ENCODE measurements at places on chromosomes 3 and 15. TPM values are rescaled to one million over a fixed set of nuclear protein-coding genes. Genes with fewer than 3 reads are reported as not detected.
A peak's percentile ranks its signal among the peaks of the same experiment; 100 is the strongest.

Gene UBE2E2
- total RNA-seq = 48.7 TPM

Gene FETUB
- total RNA-seq = 0.79 TPM

Gene RETNLB
- not detected for total RNA-seq

Gene EID1
- 229 TPM for total RNA-seq

Gene KBTBD13
- total RNA-seq = 3.4 TPM

Gene LDHAL6B
- total RNA-seq = 22.6 TPM

Gene LINGO1
- 22.4 TPM for total RNA-seq

DNA sequence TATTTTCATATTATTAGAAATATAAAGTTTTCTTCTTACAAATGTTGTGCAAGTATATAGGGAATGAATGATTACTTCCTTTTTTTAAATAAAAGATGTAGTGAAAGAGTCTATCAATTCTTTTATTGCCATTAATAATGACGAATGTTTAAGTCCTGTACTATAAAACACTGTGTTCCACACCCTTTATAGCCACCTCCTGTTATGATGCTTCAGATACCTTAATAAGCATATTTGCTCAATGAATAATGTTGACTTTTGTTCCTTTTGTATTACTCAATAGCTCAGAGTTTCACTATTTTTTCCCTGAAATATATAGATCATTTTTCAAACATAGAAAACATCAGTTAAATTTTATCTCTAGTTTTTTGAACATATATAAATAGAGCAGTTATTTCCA is 378.2 kb upstream of the THBS1 start:
- DNase-seq = no peak
- H3K4me1 ChIP-seq = no peaks in the 10 kb centered on the region
- H3K27me3 ChIP-seq = no peaks in the 10 kb centered on the region

GRCh38 chr15:33766389-33766788 is 201.9 kb upstream of the CHRM5 start:
- H3K27ac ChIP-seq = no peak overlapping the region
- no peaks in the 10 kb centered on the region for H3K36me3 ChIP-seq
- DNase-seq = no peak

- H3K36me3 ChIP-seq = no peaks in the 10 kb centered on the region
- no peaks in the 10 kb centered on the region for H3K27me3 ChIP-seq
- DNase-seq = peak; percentile 77
- H3K27ac ChIP-seq = no peak overlapping the region
These were observed 36.2 kb upstream of the C3orf38 start for GRCh38 chr3:88113311-88114162.

DNA sequence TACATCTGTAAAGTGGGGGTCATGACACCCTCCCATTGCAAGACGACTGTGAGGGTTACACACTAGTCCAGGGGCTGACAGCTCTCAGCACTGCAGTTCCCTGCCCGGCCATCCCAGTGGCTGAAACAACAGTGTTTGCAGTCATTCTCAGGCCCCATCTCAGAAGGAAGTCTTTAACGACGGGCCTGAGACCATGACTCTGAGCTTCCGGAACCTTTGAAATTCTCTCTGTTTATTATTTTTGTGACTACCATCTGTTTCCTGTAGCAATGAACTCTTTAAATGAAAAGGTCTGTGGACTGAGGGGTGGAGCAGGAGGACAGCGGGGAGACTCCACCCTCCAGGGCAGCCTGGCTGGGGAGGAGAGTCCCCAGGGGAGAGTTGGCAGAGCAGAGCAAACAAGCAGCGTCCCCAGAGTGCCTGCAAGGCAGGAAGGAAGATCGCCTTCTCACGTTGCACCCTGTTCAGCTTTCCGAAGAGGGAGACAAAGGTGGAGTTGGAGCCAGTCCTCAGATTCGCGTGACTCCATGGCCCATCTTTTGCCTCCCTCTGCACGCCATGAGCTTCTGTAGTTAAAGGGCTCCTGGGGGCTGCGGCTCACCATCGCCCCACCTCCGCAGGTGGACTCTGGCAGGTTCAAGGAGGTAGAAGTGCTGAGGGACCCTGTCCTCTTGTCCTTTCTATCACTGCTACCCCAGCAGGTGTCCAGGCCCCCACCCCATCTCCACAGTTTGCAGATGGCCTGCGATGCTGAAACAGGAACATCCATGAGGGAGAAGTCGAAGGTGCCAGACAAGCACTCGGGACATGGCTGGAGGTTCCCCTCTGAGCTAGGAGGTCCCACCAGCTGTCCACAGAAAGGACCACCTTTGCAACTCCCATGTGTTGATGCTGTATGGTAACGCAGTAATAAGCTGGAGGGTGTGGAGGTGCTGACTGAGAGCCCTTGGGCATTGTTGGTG is 525.8 kb upstream of the PROK2 start:
- H3K36me3 ChIP-seq = no peaks in the 10 kb centered on the region
- H3K27ac ChIP-seq = no peak overlapping the region
- peaks cover 9% of the 10 kb centered on the region for H3K4me1 ChIP-seq
- no peak for DNase-seq

- no peaks in the 10 kb centered on the region for H3K36me3 ChIP-seq
- peak overlapping the region; percentile 26 for H3K27ac ChIP-seq
- H3K4me3 ChIP-seq = no peak overlapping the region
These were observed 262.9 kb downstream of the ZIC1 start for GRCh38 chr3:147672035-147672434.

GRCh38 chr15:86322629-86323028 is 243.0 kb downstream of the AGBL1 start:
- H3K27ac ChIP-seq = no peak overlapping the region
- H3K4me1 ChIP-seq = no peaks in the 10 kb centered on the region
- H3K36me3 ChIP-seq = no peaks in the 10 kb centered on the region
- no peak overlapping the region for H3K4me3 ChIP-seq

- H3K27ac ChIP-seq = no peak overlapping the region
- no peaks in the 10 kb centered on the region for H3K4me1 ChIP-seq
- no peaks in the 10 kb centered on the region for H3K27me3 ChIP-seq
- no peaks in the 10 kb centered on the region for H3K36me3 ChIP-seq
These were observed 52.8 kb downstream of the CDIN1 start for GRCh38 chr15:36632226-36632625.

DNA sequence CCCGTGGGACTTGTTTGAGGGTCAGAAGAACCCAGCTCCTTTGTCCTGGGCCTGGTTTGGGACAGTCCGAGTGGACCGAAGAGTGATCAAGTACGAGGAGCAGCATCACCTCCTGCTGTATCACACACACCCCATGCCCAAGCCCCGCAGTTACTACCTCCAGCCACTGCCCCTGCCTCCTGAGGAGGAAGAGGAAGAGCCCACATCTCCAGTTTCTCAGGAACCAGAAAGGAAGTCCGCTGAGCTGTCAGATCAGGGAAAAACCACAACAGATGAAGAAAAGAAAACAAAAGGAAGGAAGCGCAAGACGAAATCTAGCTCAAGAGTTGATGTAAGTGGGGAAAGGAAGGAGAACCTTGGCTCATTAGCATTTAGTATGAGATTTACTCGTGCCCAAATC is 3.3 kb upstream of the P2RY12 start:
- peaks cover 4% of the 10 kb centered on the region for H3K4me1 ChIP-seq
- DNase-seq = no peak

DNA sequence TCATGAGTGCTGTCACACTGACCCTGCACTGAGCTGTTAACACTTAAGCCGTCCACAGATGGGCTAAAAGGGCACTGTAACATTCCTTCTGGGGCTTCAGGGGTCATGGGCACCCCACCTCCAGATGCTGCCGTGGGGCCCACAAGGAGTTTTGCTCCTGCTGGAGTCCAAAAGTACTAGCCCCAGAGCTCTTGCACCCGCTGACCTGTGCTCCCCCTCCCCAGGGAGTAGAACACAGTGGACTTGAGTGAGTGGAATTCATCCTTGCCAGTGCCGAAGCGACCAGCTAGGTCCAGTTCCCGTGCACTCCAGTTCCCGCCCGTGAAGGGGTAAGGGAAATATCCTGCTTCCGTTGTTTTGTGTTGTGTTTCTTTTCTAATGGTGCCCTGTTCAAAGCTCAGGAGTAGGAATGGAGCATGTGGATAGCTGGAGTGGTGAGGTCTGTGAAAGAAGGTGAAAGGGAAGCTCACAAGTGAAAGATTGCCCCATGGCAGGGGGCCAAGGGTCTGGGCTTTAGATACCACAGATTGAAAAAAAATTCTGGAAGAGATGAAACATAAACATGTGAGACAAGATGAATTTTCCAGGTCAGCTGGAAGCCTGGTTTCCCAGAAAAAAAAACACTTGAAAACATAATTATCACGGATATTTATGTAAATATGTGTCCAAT is 36.6 kb downstream of the SLCO2A1 start:
- no peak overlapping the region for H3K4me3 ChIP-seq
- no peak for DNase-seq
- H3K27ac ChIP-seq = no peak overlapping the region
- no peaks in the 10 kb centered on the region for H3K36me3 ChIP-seq
- peaks cover 3% of the 10 kb centered on the region for H3K4me1 ChIP-seq
- H3K27me3 ChIP-seq = no peaks in the 10 kb centered on the region

- peak; percentile 60 for DNase-seq
- H3K27me3 ChIP-seq = no peaks in the 10 kb centered on the region
- H3K27ac ChIP-seq = peak overlapping the region; percentile 43
- no peaks in the 10 kb centered on the region for H3K36me3 ChIP-seq
- no peak overlapping the region for H3K4me3 ChIP-seq
- peaks cover 22% of the 10 kb centered on the region for H3K4me1 ChIP-seq
These were observed 63.6 kb upstream of the BOC start for GRCh38 chr3:113147681-113148261.

- H3K4me1 ChIP-seq = no peaks in the 10 kb centered on the region
- no peak for DNase-seq
These were observed 377.1 kb upstream of the GOLIM4 start for GRCh38 chr3:168472783-168473182.

- no peak overlapping the region for H3K27ac ChIP-seq
- H3K4me1 ChIP-seq = no peaks in the 10 kb centered on the region
- no peak overlapping the region for H3K4me3 ChIP-seq
- no peak for DNase-seq
These were observed 16.8 kb downstream of the UBE3A start for GRCh38 chr15:25422021-25422420.

GRCh38 chr3:126956361-126956760 is 26.6 kb upstream of the PLXNA1 start:
- H3K4me1 ChIP-seq = peaks cover 13% of the 10 kb centered on the region
- no peak for DNase-seq
- H3K27ac ChIP-seq = no peak overlapping the region
- H3K27me3 ChIP-seq = no peaks in the 10 kb centered on the region

DNA sequence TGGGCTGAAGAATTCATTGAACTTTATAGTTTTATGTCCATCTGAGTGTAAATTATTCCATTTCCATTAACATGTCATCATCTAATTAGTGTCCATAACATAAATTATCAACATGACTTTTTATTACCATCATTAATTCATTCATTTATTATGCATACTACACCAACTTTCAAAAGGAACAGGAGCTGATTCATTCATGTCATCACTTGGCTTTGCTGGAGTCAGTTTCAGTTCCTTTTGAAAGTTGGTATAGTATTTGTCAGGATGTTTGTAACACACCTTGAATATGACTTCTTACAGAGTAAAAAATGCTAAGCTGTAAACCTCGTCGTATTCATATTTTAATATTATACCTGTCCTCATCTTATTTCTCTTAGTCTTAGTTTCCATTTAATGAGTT is 298.0 kb upstream of the RBMS3 start:
- no peak overlapping the region for H3K27ac ChIP-seq
- H3K27me3 ChIP-seq = no peaks in the 10 kb centered on the region
- no peak overlapping the region for H3K4me3 ChIP-seq
- no peak for DNase-seq
- no peaks in the 10 kb centered on the region for H3K36me3 ChIP-seq

DNA sequence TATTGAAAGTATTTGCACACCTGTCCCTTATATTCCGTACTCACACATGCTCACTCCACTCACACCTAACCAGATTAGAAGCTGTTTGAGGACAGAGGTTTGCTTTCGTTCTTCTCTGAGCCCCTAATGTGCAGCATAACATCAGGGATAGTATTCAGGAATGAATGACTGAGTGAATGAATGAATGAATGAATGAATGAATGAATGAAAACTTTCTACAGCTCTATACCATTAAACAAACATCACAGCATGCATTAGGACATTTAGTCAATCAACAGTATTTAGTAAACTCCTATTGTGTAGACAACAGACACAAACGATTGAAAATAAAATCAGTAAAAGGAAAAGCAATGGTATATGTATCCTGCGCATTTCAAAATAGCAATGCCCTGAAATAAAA is 212.7 kb downstream of the SHQ1 start:
- no peak overlapping the region for H3K27ac ChIP-seq
- no peaks in the 10 kb centered on the region for H3K36me3 ChIP-seq
- no peaks in the 10 kb centered on the region for H3K4me1 ChIP-seq
- H3K27me3 ChIP-seq = no peaks in the 10 kb centered on the region
- no peak for DNase-seq

- H3K4me3 ChIP-seq = no peak overlapping the region
- H3K27me3 ChIP-seq = no peaks in the 10 kb centered on the region
- no peak overlapping the region for H3K27ac ChIP-seq
- H3K4me1 ChIP-seq = no peaks in the 10 kb centered on the region
- DNase-seq = no peak
These were observed 210.2 kb downstream of the OSBPL10 start for GRCh38 chr3:31770822-31771326.

- DNase-seq = no peak
- H3K27me3 ChIP-seq = no peaks in the 10 kb centered on the region
- H3K27ac ChIP-seq = no peak overlapping the region
- H3K36me3 ChIP-seq = no peaks in the 10 kb centered on the region
These were observed 3.1 kb downstream of the ADAMTSL3 start for GRCh38 chr15:83656943-83657528.

GRCh38 chr3:143586576-143586975 is 261.7 kb downstream of the SLC9A9 start:
- no peak overlapping the region for H3K27ac ChIP-seq
- H3K27me3 ChIP-seq = no peaks in the 10 kb centered on the region
- H3K4me3 ChIP-seq = no peak overlapping the region
- H3K4me1 ChIP-seq = no peaks in the 10 kb centered on the region

DNA sequence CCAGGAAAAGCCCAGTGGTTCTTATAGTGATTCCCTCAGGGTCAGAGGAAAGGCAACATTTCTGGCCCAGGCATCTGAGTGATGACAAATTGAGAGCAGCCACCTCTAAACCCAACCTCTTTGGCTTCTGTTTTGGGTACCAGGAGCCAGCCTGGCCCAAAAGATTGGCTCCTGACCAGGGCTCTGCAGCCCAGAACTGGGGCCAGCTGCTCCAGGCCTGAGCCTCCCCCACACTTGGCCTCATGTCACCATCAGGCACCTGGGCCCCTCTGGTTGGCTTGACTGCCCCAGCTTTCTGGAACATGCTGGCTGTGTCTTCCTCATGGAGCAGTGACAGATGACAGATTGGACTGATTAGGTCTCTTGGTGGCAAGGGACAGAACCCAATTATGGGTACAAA is 26.0 kb upstream of the HCN4 start:
- no peaks in the 10 kb centered on the region for H3K36me3 ChIP-seq
- H3K4me1 ChIP-seq = no peaks in the 10 kb centered on the region
- no peak for DNase-seq
- H3K4me3 ChIP-seq = no peak overlapping the region
- H3K27me3 ChIP-seq = no peaks in the 10 kb centered on the region
- H3K27ac ChIP-seq = no peak overlapping the region

GRCh38 chr3:58638591-58638990 is 28.0 kb downstream of the FAM3D start:
- no peaks in the 10 kb centered on the region for H3K27me3 ChIP-seq
- no peak for DNase-seq
- H3K36me3 ChIP-seq = no peaks in the 10 kb centered on the region
- no peak overlapping the region for H3K4me3 ChIP-seq

All from testis (tissue), 5 donors.